ENCODE measurements at places on chromosomes 13 and 19.

GRCh38 chr19:42436006-42436405, 6.7 kb downstream of the CXCL17 start:
- DNase-seq = peak; percentile 73

DNA sequence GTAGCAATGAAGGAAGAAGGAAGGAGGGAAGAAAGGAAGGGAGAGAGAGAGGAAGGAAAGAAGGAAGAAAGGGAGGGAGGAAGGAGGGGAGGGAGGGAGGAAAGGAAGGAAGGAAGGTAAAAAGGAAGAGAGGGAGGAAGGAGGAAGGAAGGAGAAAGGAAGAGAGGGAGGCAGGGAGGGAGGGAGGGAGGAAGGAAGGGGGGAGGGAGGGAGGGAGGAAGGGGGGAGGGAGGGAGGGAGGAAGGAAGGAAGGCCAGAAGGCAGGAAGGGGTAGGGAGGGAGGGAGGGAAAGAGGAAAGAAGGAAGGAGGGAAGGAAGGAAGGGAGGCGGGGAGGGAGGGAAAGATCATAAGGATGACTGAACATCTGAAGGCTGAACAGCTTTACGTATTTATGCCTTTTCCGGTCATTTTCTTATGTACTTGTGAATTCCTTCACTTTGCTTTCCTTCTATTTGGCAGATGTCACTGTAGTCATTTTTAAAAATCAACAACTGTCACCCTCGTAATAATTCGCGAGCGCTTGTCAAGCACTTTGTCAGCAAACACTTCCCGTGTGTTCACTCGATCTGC, 6.7 kb upstream of the TTYH1 start:
- DNase-seq = no peak

DNA sequence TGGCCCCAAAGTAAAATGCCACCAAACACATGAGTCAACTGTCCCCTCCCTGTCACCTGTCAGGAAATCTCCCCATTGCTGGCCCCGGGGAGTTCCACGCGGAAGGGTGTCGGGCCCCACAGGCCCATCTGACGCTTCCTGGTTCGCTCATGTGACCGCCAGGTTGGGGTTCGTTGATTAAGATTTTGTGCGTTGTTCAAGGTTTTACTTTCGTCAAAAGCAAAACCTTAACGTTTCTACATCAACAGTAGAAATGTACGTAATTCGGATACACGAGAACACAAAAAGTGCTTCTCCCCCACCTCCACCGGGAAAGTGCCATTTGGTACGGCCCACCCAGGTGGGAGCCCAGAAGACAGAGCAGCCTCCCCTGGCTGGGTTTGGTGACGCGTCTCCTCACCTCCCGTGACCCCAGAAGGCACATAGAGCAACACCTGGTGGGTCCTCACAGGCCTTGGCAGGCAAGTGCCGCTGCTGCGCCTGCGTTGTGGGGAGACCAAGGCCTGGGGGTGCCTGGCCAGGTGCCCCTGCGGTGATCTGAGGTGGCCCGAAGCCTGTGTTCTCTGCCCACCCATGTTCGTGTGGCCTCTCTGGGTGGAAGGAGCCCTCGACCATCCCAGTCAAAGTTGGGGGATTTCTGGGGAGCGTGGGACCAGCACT, 161.6 kb downstream of the KDM4B start:
- no peak for DNase-seq

- DNase-seq = no peak
Measured at GRCh38 chr19:33271246-33272021, 30.9 kb downstream of the CEBPA start.

DNA sequence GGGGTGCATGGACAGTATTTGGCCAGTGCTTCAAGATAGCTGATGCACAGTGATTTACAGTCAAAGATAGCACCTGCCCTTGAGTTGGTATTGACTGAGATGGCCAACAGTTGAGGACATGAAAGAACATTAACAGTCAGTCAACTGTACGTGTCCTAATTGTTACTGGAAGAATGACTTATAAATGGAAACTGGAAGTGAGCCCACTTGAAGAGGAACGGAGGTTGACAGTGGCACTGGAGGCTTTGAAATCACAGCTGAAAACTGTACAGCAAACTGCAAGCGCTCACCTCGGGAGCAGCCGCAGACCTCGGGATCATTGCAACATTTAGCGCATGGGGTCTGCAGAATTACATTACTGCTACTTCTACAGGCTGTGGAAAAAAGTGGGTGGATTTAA, 77.1 kb downstream of the GGACT start:
- DNase-seq = no peak

DNA sequence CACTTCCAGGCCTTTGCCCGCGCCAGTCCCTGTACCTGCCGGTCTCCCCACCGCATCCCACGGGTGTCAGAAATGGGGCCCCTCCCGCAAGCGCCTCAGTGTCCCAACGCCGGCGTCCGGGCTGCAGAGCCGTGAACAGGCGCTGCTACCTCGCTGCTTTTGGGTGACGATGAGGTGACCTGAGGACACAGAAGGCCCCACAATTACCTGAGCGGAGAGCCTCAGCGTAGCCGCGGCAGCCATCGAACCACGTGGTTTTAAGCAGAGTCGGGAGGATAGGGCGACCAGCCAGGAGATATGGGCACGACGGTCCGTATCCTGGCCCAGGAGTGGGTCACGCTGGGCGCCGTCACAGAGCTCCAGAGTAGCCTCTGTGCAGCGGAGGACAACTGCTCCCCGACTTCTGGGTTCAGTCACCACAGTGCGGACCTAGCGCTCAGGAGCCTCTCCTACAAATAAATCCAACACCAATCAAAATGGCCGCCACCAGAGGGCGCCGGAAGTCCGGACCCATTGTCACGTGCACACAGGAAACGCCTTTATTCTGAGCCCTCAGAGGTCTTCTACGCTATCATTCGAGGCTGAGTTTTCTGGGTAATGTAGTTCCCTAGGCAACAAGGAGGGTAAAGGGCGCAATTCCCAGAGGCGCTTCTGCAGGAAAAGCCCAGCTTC, at the start of gene ZNF814:
Gene ZNF814 (minus strand): TSS at position 478 of the 672 bp plus-strand sequence. CDS start 235 bp downstream, at position 243.
- DNase-seq = peak; percentile 88

Measured in fibroblast of skin of scalp (primary cell).